Nephron progenitor cell (in vitro differentiated cells): ENCODE measurements at places on chromosomes 12 and 14.
A peak's percentile ranks its signal among the peaks of the same experiment; 100 is the strongest.

GRCh38 chr14:102957222-102957621 lies 34.8 kb downstream of the AMN start:
- H3K27me3 ChIP-seq: no peaks in the 10 kb centered on the region
- H3K27ac ChIP-seq: peak overlapping the region; percentile 54
- H3K4me1 ChIP-seq: peaks cover 5% of the 10 kb centered on the region
- H3K36me3 ChIP-seq: peaks cover 68% of the 10 kb centered on the region
- H3K4me3 ChIP-seq: no peak overlapping the region

DNA sequence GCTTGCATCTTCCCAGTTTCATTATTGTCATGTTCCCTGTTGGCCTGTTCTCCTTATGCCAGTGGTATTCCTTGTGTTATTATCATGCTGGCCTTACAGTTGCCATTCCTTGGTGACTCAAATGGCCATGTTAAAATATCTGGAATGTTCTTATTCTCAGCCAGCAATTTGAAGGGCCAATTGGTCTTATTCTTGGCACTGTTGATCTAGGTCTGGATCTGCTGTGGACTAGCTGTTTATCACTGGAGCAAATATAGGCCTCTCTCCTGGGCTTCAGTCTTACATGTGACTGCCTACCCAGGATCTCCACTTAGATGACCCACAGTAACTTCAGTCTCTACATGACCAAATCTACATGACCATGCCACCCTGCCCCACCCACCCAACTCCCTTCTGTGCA lies 5.4 kb downstream of the CIPC start:
- H3K4me1 ChIP-seq: peaks cover 50% of the 10 kb centered on the region
- peaks cover 22% of the 10 kb centered on the region for H3K36me3 ChIP-seq
- H3K4me3 ChIP-seq: no peak overlapping the region
- H3K27ac ChIP-seq: no peak overlapping the region

- no peak for DNase-seq
- H3K27me3 ChIP-seq: peaks cover 6% of the 10 kb centered on the region
- H3K4me1 ChIP-seq: peaks cover 33% of the 10 kb centered on the region
- no peak overlapping the region for H3K27ac ChIP-seq
- no peak overlapping the region for H3K4me3 ChIP-seq
Observed at GRCh38 chr12:114876968-114877680, 193.1 kb upstream of the TBX3 start.

GRCh38 chr12:112282920-112283319 lies 99.3 kb downstream of the HECTD4 start:
- peak overlapping the region; percentile 78 for H3K27ac ChIP-seq
- peaks cover 11% of the 10 kb centered on the region for H3K36me3 ChIP-seq
- H3K27me3 ChIP-seq: no peaks in the 10 kb centered on the region
- DNase-seq: no peak
- H3K4me1 ChIP-seq: no peaks in the 10 kb centered on the region

GRCh38 chr14:55556929-55557623 lies 22.9 kb upstream of the KTN1 start:
- H3K27ac ChIP-seq: peak overlapping the region; percentile 47
- no peak overlapping the region for H3K4me3 ChIP-seq
- DNase-seq: peak; percentile 32
- H3K36me3 ChIP-seq: peaks cover 35% of the 10 kb centered on the region
- no peaks in the 10 kb centered on the region for H3K27me3 ChIP-seq

DNA sequence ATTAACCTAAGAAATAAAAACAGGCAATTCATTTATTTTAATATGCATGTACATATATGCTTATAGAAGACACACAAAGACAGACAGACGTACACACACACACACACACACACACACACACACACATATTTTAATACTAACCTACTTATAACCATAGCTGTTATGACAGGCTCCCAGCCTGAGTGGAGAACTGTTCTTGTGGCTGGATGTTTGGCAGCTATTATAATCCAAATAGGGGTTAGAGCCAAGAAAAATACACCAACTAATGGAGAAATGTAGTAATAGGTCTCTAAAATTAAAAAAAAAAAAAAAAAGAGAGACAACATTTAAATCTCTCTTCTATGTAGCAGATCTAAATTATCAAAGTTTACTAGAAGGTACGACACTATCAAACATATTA lies 91.8 kb downstream of the SLC41A2 start:
- no peaks in the 10 kb centered on the region for H3K4me1 ChIP-seq
- peaks cover 3% of the 10 kb centered on the region for H3K27me3 ChIP-seq
- H3K27ac ChIP-seq: no peak overlapping the region
- no peak overlapping the region for H3K4me3 ChIP-seq
- no peak for DNase-seq

GRCh38 chr14:38211255-38211735 lies 3.6 kb downstream of the SSTR1 start:
- H3K36me3 ChIP-seq: peaks cover 4% of the 10 kb centered on the region
- H3K4me1 ChIP-seq: peaks cover 32% of the 10 kb centered on the region
- H3K4me3 ChIP-seq: peak overlapping the region; percentile 75
- peak; percentile 18 for DNase-seq

- DNase-seq: no peak
- peaks cover 21% of the 10 kb centered on the region for H3K4me1 ChIP-seq
- peak overlapping the region; percentile 3 for H3K27ac ChIP-seq
- no peak overlapping the region for H3K4me3 ChIP-seq
- peaks cover 5% of the 10 kb centered on the region for H3K36me3 ChIP-seq
Observed at GRCh38 chr14:89543425-89543790, 126.4 kb upstream of the FOXN3 start.

DNA sequence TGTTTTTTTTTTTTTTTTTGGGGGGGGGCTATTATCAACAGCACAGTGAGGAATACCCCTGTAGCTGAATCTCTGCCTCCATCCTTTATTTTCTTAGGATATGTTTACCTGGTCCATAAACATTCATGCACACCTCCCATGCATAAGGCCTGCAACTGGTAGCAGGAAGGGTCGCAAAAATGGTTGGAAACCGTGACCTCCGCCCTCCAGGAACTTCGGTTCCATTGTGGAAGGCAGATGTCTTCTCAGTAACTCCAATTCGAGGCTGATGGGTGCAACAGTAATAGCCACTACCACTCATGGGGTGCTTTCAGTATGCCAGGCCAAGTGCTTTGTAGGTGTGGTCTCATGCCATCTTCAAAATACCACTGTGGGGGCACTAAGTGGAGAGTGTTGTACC lies 40.2 kb downstream of the ACACB start:
- peaks cover 15% of the 10 kb centered on the region for H3K4me1 ChIP-seq
- no peak overlapping the region for H3K27ac ChIP-seq
- H3K4me3 ChIP-seq: no peak overlapping the region
- H3K27me3 ChIP-seq: peaks cover 33% of the 10 kb centered on the region
- no peak for DNase-seq

DNA sequence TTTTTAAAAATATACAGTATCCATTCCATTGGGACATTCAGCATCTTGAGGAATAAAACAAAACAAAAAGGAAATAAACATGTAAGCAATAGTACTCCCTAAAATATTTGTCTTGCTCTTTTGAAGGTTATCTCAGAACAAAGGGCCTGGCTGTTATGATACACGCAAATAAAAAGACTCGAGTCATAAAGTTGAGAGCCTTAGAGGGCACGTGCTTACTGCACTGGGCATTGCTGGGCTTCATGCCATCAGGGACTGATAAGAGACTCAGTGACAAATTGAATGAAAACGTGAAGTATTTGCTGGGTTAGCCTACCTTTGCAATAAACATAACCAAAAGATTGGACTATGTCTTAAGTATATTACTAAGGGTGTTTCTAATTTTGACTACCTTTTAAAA lies 118.9 kb downstream of the SLC35F4 start:
- H3K27me3 ChIP-seq: peaks cover 4% of the 10 kb centered on the region
- H3K4me3 ChIP-seq: no peak overlapping the region
- no peaks in the 10 kb centered on the region for H3K4me1 ChIP-seq
- no peaks in the 10 kb centered on the region for H3K36me3 ChIP-seq
- no peak overlapping the region for H3K27ac ChIP-seq
- no peak for DNase-seq

DNA sequence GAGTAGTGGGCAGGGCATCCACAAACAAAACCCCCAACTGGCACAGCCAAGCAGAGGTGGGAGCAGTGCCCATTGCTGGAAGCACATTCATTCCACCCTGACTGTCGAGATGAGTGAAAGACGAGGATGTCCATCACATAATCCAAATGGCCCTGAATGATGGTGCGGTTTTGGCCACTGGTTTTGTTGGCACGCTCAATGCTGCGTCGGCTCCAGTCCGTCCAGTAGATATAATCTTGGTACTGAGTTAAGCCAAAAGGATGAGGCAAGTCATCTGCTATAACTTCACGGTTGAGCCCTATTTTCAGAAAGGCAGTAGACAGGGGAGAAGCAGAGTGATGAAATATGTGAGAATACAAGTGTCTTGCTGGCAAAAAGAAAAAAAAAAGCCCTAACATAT lies 88.1 kb downstream of the BCL2L14 start:
- H3K27ac ChIP-seq: no peak overlapping the region
- H3K4me1 ChIP-seq: no peaks in the 10 kb centered on the region
- H3K27me3 ChIP-seq: no peaks in the 10 kb centered on the region
- no peak for DNase-seq

DNA sequence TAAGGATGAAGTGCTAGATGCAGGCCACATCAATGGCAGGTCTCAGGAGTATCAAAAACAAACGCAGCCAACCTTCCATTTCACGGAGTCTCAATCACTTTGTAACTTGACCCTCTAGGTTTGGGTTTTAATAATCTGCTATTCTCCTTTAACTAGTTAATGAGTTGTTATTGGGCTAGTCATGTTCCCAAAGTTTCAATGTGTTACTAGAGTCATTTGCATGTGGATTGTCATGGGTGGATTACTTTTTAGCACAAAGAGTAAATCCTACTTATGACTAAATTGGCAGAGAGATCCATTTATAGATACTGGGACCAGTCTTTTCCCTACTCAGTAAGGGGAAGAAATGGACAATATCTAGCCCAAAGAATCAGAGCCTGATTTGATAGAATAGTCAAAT lies 151.0 kb downstream of the BCAT1 start:
- H3K4me1 ChIP-seq: peaks cover 21% of the 10 kb centered on the region
- no peaks in the 10 kb centered on the region for H3K36me3 ChIP-seq
- H3K27ac ChIP-seq: no peak overlapping the region
- H3K27me3 ChIP-seq: peaks cover 5% of the 10 kb centered on the region

GRCh38 chr12:92845329-92845728 lies 83.8 kb downstream of the EEA1 start:
- H3K36me3 ChIP-seq: peaks cover 35% of the 10 kb centered on the region
- no peaks in the 10 kb centered on the region for H3K4me1 ChIP-seq
- H3K4me3 ChIP-seq: no peak overlapping the region

DNA sequence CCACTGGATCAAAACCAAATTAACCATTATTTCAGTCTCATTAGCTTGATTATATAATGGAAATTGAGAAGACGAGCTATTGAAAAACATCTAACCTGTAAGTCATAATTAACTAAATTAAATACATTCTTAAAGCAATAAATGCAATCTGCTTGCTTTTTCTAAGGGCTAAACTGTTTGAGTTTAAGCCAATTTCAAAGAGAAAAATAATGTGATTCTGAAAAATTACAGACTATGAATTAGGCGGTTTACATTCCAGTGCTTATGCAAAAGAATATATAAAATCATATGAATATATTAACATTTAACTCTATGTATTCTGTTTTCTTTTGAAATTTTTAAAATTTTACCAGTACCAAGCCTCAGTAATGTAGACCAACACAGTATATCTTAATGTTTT lies 1349.4 kb downstream of the FSCB start:
- H3K4me1 ChIP-seq: no peaks in the 10 kb centered on the region
- DNase-seq: no peak
- no peak overlapping the region for H3K27ac ChIP-seq
- H3K27me3 ChIP-seq: peaks cover 6% of the 10 kb centered on the region
- H3K36me3 ChIP-seq: no peaks in the 10 kb centered on the region
- no peak overlapping the region for H3K4me3 ChIP-seq

DNA sequence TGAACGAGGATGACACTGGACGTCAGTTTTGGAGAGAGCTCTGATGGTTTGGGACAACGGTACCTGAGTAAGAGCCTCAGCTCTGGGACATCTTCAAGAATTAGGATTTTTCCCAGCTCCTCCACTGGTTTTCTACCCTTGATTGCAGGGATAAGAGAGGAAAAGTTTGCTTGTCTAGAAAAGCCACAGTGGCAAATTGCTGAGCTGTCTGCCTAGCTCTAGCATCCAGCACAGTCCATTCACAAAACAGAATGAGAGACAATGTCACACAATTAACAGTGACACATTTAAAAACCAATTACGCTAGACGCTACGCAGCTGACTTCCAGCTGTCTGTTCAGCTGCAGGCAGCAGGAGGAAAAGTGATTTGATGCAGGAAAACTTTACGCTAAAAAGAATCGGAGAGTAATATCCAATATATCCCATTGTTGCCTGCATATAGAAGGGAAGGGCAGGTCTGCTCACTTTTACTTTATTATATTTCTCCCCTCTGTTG lies 168.1 kb upstream of the PRICKLE1 start:
- H3K27ac ChIP-seq: peak overlapping the region; percentile 96
- no peak for DNase-seq
- no peaks in the 10 kb centered on the region for H3K27me3 ChIP-seq
- H3K4me1 ChIP-seq: peaks cover 67% of the 10 kb centered on the region
- peaks cover 15% of the 10 kb centered on the region for H3K36me3 ChIP-seq
- H3K4me3 ChIP-seq: no peak overlapping the region

DNA sequence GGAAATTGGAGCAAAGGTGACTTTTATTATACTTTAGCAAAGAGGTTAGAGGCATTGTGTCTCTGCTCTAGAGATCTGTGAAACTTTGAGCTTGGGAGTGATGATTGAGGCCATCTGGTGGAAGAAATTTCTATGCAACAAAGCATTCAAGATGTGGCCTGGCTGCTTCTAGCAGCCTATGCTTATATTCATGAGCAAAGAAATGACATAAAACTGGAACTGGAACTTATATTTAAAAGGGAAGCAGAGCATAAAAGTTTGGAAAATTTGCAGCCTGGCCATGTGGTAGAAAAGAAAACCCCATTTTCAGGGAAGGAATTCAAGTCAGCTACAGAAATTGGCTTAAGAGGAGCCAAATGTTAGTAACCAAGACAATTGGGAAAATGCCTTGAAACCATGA lies 70.4 kb downstream of the SDR9C7 start:
- DNase-seq: no peak
- no peak overlapping the region for H3K4me3 ChIP-seq
- H3K36me3 ChIP-seq: peaks cover 5% of the 10 kb centered on the region
- H3K27ac ChIP-seq: no peak overlapping the region
- no peaks in the 10 kb centered on the region for H3K4me1 ChIP-seq
- H3K27me3 ChIP-seq: peaks cover 25% of the 10 kb centered on the region

DNA sequence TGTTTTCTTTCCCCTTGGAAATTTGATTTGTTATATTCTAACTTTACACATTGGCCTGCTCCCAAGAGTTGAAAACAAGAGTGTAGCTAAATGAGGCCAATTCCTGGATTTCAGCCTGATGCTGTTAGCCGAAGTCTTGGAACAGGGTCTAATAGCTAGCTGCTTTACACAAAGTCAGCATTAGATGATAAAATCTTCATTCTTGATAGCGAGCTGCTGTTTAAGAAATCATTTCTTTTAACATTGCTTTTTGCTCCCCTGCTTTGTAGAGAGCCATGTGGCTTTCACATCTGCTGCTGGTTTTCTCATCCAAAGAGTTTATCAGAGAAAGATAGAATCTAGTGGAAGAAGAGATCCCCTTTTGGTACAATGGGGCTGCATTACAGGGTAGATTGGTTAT lies 22.3 kb downstream of the FBXW8 start:
- H3K27ac ChIP-seq: no peak overlapping the region
- no peak for DNase-seq
- H3K4me3 ChIP-seq: no peak overlapping the region
- peaks cover 86% of the 10 kb centered on the region for H3K36me3 ChIP-seq

GRCh38 chr12:65126482-65126881 lies 5.4 kb upstream of the WIF1 start:
- peaks cover 22% of the 10 kb centered on the region for H3K27me3 ChIP-seq
- peaks cover 6% of the 10 kb centered on the region for H3K4me1 ChIP-seq
- no peaks in the 10 kb centered on the region for H3K36me3 ChIP-seq
- H3K4me3 ChIP-seq: no peak overlapping the region
